ENCODE measurements at places on chromosomes 16 and 17. TPM values are rescaled to one million over a fixed set of nuclear protein-coding genes. Genes with fewer than 3 reads are reported as not detected.

ZPBP2 gene
- total RNA-seq = not detected

RUNDC3A gene
- total RNA-seq = 290 TPM

RPH3AL gene
- total RNA-seq = 8.3 TPM

CPHXL2 gene
- total RNA-seq = not detected

SLX1B gene
- 14.2 TPM for total RNA-seq

CTRB1 gene
- not detected for total RNA-seq

CCDC144A gene
- 80.5 TPM for total RNA-seq

UBFD1 gene
- 72.6 TPM for total RNA-seq

DNAAF1 gene
- total RNA-seq = 9.6 TPM

TNP2 gene
- not detected for total RNA-seq

TSNAXIP1 gene
- total RNA-seq = 9.9 TPM

C1QL1 gene
- total RNA-seq = 32.7 TPM

ASPHD1 gene
- total RNA-seq = 79.4 TPM

SEPTIN12 gene
- 4.1 TPM for total RNA-seq

NAE1 gene
- 79.0 TPM for total RNA-seq

KIF19 gene
- 29.6 TPM for total RNA-seq

KPNA2 gene
- 47.4 TPM for total RNA-seq

ARMC7 gene
- total RNA-seq = 10.8 TPM

GPR142 gene
- not detected for total RNA-seq

GNG13 gene
- total RNA-seq = 6.5 TPM

MYL4 gene
- not detected for total RNA-seq

HEATR9 gene
- not detected for total RNA-seq

DRC3 gene
- total RNA-seq = 5.0 TPM

FNDC8 gene
- not detected for total RNA-seq

CDH15 gene
- not detected for total RNA-seq

INCA1 gene
- total RNA-seq = 2.1 TPM

AGRP gene
- total RNA-seq = not detected

CSH2 gene
- not detected for total RNA-seq

All from dorsolateral prefrontal cortex (tissue), 122 donors.